ENCODE measurements at places on chromosomes 7 and 10. TPM values are rescaled to one million over a fixed set of nuclear protein-coding genes. Genes with fewer than 3 reads are reported as not detected.

SEMA4G gene
- total RNA-seq, result 0.92 TPM

OGDH gene
- 49.8 TPM for total RNA-seq

SLC16A12 gene
- total RNA-seq, result not detected

NHLRC2 gene
- total RNA-seq, result 7.0 TPM

MBL2 gene
- not detected for total RNA-seq

PLA2G12B gene
- not detected for total RNA-seq

KIAA1549 gene
- 1.4 TPM for total RNA-seq

PAX2 gene
- not detected for total RNA-seq

SPDYE16 gene
- not detected for total RNA-seq

SCART1 gene
- 1.9 TPM for total RNA-seq

SMARCD3 gene
- total RNA-seq, result 53.7 TPM

ITPRID1 gene
- total RNA-seq, result not detected

OPALIN gene
- not detected for total RNA-seq

THSD7A gene
- total RNA-seq, result 0.55 TPM

NRAP gene
- total RNA-seq, result not detected

TMEM225B gene
- total RNA-seq, result 1.1 TPM

ZC3HAV1L gene
- total RNA-seq, result 3.4 TPM

UTF1 gene
- not detected for total RNA-seq

CH25H gene
- total RNA-seq, result 0.55 TPM

SLC25A40 gene
- total RNA-seq, result 2.7 TPM

RBP3 gene
- total RNA-seq, result under 0.01 TPM

TFR2 gene
- total RNA-seq, result 0.14 TPM

IFIT3 gene
- total RNA-seq, result 10.7 TPM

ITGA8 gene
- total RNA-seq, result 1.3 TPM

STEAP1 gene
- total RNA-seq, result 30.2 TPM

SGMS1 gene
- total RNA-seq, result 55.6 TPM

TMEM273 gene
- under 0.01 TPM for total RNA-seq

ASZ1 gene
- total RNA-seq, result not detected

ADAMTS14 gene
- 5.5 TPM for total RNA-seq

SLC13A1 gene
- not detected for total RNA-seq

All from smooth muscle cell of bladder (primary cell).